MV-4-11 (cell line): ENCODE measurements at places on chromosomes 1 and 21.

DNA sequence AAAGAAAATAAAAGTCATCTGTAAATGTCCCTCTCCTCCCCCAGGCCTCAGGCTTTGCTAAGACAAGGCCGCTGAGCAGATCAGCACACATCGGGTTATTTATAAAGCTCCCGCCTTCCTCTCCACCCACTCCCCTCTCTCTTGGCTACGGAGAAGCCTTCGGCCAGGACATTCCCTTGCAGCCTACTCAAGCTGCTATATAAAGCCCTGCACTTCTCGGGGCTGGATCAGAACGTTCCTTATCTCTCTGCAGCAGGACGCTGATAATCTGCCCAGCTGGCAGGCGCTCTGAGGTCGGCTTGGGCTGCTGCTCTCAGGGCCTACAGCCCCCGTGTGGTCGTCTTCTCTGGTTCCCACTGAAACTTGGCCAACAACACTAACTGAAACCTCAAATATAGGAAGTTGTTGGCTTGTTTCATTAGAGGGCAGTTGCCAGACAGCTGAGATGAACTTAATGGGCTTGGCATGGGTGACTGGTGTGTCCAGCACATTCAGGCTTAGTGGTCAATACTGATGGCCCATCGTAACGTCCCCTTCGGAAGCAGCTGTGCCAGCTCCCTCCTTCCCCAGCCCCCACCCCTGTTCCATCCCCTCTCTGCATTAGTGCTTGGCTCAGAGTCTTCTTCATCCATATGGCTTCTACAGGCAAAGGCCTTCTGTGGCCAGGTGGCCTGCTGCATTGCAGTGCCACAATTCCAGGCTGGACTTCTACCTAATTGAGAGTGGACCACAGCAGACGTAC, 64.6 kb downstream of the IER5 start:
- DNase-seq: peak; percentile 97

DNA sequence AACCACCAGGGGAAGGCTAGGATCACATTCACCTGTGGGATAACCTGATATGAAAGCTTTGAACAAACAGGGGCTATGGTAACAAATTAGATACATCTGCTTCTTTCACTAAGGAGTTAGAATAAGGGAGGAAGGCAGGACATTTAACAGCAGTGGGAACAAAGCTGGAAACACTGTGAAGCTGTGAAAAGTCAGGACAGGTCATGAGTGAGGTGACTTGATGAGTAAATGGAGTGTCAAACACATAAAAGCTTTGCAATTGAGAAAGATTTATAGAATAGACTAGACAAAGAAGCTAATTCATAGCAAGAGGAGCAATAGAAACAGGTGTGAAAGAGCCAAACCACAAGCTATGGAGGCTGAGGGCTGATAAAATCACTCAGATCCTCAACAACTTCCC, 110.0 kb downstream of the ASTN1 start:
- DNase-seq: no peak

DNA sequence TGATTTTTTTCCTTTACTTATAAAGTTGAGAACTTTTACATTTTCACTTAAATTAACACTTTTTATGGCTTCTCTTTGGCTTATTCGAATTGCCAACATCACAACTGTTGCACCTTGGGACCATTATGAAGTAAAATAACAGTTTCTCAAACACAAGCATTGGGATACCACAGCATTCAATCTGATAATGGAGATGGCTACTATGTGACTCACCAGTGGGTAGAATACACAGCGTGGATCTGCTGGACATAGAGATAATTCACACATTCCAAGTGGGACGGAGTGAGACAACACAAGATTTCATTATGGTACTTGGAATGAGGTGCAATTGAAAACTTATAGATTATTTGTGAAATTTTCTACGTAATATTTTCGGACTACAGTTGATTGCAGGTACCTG, 68.0 kb downstream of the ADAMTS1 start:
- DNase-seq: no peak

DNA sequence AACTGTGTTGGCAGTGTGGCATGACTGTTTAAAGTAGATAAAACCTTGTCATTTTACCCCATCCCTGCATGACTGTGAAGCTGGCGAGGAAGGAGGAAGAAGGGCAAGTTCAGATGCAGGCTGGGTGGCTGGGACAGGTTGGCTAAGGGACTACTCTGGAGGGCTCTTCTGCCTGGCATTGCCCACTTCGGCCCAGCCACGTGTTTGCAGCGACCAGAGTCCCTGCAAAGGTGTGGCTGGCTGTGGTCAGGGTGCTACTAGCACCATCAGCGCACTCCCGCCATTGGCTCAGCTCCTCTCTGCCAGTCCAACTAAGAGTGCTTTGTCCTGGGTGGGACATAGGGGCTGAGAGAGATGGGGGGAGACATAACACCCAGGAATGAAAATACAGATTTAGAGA, 7.2 kb downstream of the C1orf115 start:
- DNase-seq: no peak

DNA sequence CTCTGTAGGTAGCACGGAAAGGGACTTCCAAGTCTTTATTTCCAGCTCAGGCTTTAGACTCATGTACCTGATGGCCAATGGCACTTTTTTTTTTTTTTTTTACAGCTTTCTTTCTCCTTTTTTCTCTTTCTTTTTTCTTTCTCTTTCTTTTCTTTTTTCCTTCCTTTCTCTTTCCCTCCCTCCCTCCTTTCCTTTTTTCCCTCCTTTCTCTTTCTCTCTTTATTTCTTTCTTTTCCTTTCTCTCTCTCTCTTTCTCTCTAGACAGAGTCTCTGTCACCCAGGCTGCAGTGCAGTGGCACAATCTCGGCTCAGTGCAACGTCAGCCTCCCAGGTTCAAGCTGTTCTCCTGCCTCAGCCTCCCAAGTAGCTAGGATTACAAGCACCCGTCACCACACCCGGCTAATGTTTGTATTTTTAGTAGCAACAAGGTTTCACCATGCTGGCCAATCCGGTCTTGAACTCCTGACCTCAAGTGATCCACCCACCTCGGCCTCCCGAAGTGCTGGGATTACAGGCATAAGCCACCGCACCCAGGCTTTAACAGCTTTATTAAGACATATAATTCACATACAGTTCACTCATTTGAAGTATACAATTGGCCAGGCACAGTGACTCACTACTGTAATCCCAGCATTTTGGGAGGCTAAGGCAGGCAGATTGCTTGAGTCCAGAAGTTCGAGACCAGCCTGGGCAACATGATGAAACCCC, 5.1 kb upstream of the DCAF8 start:
- DNase-seq: peak; percentile 50

- no peak for DNase-seq
Measured at GRCh38 chr1:89736937-89737733, 83.7 kb upstream of the LRRC8D start.

DNA sequence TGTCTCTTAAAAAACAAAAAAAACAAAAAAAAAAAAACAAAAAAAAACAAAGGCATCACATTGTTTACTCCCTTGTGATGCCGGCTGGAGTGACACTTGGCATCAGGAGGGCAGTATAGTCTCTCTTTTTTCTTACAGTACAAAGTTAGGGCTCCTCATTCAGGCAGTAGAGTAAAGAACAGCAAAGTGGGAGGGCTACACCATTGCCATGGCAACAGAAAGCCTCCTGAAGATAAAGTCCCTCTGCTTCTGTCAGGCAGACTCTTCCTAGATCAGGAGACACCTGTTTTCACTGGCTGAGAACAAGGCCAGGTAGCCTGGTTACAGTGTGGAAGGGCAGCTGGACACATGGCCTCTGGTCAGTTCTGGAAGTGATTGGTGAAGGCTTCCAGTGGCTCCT, 41.3 kb upstream of the RAB3GAP2 start:
- no peak for DNase-seq

GRCh38 chr1:150168960-150169601, 19.4 kb downstream of the PLEKHO1 start:
- DNase-seq: peak; percentile 12

- DNase-seq: no peak
Measured at GRCh38 chr1:219264561-219264960, 90.9 kb downstream of the LYPLAL1 start.

- no peak for DNase-seq
Measured at GRCh38 chr1:198436276-198436675, 104.2 kb downstream of the ATP6V1G3 start.

- no peak for DNase-seq
Measured at GRCh38 chr1:53341521-53341895, 13.6 kb upstream of the LRP8 start.

DNA sequence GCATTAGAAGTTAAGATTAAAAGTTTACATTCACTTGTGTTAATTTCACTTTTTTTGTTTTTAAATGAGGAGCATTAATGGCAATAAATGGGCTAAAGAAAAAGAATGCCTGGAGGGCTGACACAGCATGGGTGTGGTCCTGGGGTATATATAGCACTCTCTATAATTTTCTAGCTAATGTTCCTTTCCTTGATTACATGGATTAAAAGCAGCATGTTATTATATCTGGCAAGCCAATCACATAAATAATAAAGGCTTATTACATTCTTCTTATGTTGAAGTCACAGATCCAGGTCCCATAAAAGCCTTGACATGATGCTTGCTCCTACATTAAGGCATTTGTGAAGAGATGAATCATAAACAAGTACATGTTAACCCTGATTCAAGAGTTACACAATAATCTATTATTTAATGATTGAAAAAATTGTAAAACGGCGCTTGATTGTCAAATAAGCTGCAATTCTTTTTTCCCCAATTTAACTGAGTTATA, 91.4 kb downstream of the LYPLAL1 start:
- no peak for DNase-seq

GRCh38 chr21:26177746-26178426, 7.3 kb upstream of the APP start:
- no peak for DNase-seq

- no peak for DNase-seq
Measured at GRCh38 chr21:20207335-20207734, 790.9 kb upstream of the NCAM2 start.

DNA sequence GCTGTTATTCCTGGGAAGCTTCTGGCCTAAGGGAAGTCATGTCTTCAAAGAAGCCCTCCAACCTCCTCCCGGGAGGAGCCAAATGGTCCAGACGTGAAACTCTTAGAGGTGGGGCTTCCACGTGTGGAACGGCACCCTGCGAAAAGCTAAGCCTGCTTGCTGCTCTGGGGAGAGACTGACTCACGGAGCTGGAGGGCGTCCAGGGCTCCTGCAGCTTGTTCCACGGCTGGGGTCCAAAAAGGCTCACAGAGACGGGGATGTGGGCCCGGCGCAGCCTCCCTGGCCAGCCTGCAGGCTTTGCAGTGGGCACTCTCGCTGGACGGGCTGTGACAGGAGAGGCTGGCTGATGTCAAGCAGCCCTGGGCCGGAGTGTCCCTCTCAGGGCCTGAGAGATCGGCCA, 105.1 kb downstream of the COLGALT2 start:
- no peak for DNase-seq
